ENCODE measurements at places on chromosomes 1 and 21. TPM values are rescaled to one million over a fixed set of nuclear protein-coding genes. Genes with fewer than 3 reads are reported as not detected.

GRCh38 chr1:114531094-114531493 is 20.1 kb upstream of the TRIM33 start:
- DNase-seq, result no peak

DNA sequence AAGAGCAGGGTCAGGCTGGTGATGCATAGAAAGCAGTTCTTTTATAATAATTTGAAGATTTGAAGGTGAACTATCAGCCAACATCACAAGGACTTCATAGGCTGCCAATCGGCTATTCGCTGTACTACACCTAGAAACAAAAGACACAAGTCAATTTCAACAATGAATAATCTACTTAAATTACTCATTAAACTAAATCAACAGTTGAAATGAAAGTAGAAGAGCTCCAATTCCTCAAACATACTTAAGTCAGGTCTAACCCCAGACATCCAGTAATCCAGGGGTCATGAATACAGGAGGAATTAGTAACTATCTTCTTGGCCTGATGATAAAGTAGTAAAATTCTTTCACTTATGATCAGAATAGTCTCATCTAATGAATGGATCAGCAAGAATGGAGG is 64.5 kb downstream of the PCSK9 start:
- no peak for DNase-seq

GRCh38 chr1:166924823-166925541 is 48.9 kb upstream of the TADA1 start:
- DNase-seq, result peak; percentile 48

DNA sequence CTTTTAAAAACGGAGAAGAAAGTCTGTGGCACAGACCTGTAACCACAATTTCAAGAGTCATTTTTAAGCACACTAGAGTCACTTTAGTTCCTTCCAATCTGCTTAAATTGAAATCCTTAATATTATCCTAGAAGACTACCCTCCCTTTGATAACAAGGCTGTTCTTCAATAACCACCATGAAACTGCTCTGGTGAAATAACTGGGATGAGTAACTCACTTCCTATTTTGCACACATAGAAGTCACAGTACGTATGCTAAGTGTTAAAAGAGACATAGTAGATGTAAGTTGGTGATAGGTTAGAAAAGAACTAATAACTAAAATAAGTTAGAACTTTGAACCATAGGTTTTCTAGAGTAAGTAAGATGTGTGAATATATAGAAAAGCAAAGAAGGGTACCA is 107.8 kb downstream of the NME7 start:
- no peak for DNase-seq

- peak; percentile 98 for DNase-seq
Observed at GRCh38 chr1:8061210-8061609, 35.1 kb upstream of the ERRFI1 start.

GRCh38 chr1:181386340-181386739 is 97.0 kb upstream of the CACNA1E start:
- no peak for DNase-seq

DNA sequence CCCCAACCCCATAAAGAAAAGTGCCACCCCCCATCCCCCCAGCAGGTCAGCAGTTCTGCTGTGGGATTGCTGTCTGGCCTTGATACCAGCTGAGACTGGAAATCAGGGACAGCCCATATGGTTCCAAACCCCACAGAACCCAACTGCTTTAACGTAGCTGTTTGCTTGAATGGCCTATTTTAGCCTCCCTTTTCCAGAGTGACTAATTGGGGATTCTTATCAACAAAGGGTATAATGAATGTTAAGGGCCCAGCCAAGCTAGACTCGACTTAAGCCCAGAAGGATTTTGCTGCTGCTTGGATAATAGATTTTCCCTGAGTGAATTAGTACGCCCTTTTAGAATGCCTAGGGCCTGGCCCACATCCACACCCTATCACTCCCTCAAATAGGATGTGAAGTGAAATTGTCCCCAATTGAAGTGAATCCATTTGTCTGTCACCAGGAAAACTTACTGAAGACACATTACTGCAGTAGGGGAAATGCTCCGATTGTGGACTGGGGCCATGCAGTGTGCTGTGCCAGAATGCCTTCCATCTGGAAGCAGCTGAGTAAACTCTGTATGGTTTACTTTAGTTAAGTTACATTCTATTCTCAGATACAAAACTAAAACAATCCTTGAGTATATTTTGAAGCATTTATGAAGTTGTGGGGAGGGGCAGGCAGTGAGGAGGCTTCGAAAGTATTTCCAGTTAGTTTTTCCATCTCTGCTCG is 156.9 kb downstream of the DHRS3 start:
- DNase-seq, result no peak

DNA sequence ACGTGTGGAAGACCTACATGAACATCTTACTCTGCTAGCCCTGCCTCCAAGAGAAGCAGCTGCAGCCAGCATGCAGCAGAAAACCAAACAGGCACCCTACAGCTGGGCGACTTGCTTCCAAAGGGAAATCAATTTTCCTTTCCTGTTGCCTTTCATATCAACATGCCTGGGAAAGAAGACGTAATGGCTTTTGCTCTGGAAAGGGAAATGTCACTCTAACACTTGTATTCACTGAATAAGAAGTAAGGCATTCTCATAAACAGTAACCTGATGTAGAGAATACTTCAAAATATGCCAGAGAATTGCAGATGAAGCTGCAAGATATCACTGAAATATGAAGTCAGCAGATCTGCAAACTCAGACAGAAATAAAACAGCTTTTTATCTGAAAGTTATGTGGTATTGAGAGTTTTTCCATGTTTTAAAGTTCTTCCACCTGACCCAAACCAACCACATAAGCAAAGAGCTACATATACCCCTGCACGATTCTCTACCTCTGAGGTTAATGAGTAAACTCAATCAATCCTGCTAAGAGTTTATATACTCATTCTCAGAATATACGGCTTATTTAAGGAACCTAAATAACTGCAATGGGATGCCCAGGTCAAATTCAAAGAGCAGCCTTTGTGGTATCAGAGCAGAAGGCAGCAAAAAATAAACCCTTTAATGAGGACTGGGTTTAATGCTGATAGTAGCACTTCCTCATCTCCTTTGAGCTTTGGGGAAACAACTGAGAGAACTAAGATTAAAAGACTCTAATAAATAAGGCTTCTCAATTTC is 150.9 kb downstream of the RERE start:
- peak; percentile 44 for DNase-seq

DNA sequence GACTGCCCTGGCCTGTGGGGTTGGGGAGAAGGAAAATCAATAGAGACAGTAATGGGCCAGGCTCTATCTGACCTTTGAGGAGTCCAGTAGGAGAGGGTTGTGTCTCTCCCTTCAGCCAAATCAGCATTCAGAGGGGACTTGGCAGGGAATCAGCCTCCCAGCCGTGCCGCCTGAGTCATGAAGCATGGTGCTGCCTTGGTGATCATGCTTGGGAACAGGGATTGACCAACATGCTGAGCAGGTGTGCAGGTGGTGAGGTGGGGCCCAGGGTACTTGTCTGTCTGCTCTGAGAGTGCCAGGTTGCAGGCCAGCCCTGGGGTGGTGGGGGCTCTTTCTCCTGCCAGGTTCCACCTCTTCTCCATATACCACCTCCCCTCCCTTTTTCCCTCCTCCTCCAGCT is 58.9 kb upstream of the TLR5 start:
- DNase-seq, result no peak

GRCh38 chr1:20494609-20495311 is 8.8 kb upstream of the CAMK2N1 start:
- DNase-seq, result peak; percentile 93

DNA sequence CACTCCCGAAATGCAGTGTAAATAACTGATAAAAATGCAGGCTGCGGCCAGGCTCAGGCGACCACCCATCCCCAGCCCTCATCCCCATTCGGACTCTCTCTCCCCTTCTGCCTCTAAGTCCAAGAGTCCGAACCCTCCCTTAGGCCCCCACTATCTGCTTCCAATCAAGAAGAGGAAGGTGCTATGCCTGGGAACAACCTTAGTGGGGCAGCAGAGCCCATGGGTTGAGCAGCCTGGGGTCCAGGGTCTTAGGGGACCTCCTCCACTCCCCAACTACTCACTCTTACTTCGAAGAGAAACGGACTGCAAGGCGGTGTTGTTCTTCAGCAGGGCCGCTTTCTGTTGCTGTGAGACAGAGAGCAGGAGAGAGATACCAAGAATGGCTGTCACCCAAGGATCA is 12.2 kb downstream of the ARHGEF2 start:
- no peak for DNase-seq

DNA sequence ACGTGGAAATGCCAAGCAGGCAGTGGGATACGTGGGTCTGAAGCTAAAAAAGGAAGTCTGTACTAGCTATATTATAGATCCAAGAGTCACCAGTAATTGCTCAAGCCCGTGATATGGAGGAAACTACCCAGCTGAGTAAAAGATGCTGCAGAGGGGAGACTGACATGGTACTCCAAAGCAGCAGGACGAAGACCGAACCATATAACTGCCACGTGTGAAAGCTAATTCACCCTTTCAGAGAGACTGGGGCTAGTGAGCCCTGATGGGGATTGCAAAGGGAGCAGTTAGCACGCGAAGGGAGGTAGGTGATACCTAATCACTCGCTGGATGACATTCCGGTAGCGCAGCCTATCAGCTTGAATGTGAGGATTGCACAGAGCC is 316 bp downstream of the AP4B1 start:
- no peak for DNase-seq

- no peak for DNase-seq
Observed at GRCh38 chr1:58905126-58905490, 121.3 kb upstream of the JUN start.

GRCh38 chr1:119773711-119774241 is 5.1 kb upstream of the HMGCS2 start:
- peak; percentile 72 for DNase-seq

- no peak for DNase-seq
Observed at GRCh38 chr1:152811050-152811449, 721 bp upstream of the LCE1B start.

- no peak for DNase-seq
Observed at GRCh38 chr1:158992787-158993312, 16.9 kb upstream of the IFI16 start.

GRCh38 chr1:31577515-31578192 is 1.3 kb downstream of the TINAGL1 start:
- peak; percentile 58 for DNase-seq

DNA sequence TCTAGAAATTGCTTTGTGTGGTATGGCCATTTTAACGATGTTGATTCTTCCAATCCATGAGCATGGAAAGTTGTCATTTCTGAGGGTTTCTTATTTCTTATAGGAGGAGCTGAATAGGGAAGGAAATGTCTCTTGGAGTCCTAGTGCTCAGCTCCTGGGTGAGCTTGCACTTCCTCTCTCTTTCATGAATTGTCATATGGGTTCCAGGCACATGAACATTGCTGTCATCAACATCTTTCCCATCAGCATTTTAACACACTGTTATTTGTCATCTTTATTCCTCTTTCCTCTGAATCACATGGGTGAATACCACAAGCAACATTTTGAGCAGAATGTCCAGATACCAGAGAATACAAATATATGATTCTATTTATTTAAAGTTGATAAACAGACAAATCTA is 23.4 kb downstream of the SLAMF6 start:
- no peak for DNase-seq

- DNase-seq, result no peak
Observed at GRCh38 chr1:115768549-115768948, at the start of gene CASQ2. Gene CASQ2, minus strand, starts transcription at chr1:115768714. Its CDS starts 173 bp downstream, at chr1:115768541.

DNA sequence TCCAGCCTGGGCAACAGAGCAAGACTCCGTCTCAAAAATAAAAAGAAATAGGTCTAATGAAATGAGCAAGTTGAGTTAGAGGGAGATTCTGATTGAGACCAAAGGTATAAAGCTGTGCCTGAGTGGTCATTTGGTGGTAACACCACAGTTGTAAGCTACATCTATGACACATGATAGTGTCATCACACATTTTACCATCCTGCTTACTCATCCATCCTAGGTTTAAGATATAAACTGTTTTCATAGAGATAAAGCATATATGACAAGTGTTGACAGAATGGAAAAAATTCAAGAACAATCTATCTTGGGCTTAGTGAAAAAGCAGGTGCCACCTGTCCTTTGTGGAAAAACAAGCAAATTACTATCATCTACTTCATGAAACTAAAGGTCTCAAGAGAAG is 7.1 kb upstream of the CFAP141 start:
- peak; percentile 83 for DNase-seq

GRCh38 chr1:117232531-117232930 is 21.8 kb upstream of the VTCN1 start:
- DNase-seq, result peak; percentile 77

- peak; percentile 20 for DNase-seq
Observed at GRCh38 chr21:16800536-16801275, 712.1 kb upstream of the CXADR start.

DNA sequence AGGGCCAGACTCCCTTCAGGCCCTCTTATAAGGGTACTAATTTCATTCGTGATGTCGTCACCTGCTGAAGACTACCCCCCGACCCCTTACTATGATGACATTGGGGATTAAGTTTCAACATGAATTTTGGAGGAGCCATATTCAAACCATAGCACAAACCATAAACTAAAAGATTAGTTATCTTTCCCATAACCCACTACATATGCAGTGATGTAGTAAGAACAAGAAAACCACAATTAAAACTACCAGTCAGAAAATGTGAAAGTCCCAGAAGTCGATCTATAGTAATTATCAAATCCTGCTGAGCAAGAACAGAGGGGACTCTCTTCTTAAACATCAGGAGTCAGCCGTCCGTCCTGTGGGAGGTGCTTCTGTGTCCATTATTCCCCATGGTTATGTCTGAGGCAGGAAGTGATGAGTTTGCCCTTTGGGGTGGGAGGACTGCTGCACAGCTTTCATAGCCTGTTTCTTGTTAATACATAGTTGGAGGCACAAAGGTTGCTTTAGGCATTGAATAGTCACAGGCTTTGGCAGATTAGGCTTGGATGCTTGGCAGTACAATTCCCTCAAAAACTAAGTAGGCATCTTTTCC is 35.9 kb upstream of the PTGFRN start:
- peak; percentile 58 for DNase-seq

DNA sequence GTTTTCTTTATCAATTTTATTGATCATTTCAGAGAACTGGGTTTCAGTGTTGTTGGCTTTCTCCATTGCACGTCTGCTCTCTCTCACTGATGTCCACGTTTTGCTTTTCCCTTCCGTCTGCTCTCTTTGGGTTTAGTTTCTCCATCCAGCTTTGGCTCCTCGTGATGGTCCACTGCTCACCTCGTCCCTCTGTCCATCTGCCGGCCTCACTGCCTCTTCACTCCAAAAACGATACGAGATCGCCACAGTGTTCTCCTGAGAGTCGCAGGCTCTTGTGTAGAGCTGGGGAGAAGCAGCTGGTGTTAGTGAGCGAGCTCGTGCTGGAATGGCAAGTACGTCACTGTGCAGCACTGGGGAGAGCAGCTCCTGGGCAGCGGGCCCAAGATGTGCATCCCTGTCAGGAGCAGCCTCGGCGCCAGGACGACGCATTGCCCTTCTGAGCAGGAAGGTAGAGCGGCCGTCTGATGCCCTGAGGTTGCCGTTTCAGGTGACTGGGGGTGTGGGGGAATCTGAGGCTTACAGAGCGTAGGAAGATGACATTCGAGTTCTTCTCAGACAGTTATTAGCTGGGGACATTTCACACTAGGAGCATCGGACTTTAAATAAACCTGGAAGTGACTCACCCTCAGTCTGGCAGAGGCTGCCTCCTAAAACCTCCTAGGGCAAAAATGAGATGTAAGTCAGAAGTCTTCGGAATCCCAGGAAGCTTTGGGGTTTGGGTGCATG is 31.4 kb upstream of the PCBP3 start:
- peak; percentile 88 for DNase-seq

Gene GSTM1
- not detected for total RNA-seq

Gene MROH9
- total RNA-seq, result not detected

Gene SAMD13
- 0.20 TPM for total RNA-seq

Gene TMCC2
- 0.69 TPM for total RNA-seq

Gene SPRR1B
- not detected for total RNA-seq

Gene SOD1
- total RNA-seq, result 518 TPM

Gene TSPEAR
- total RNA-seq, result not detected

Gene SSU72
- 96.9 TPM for total RNA-seq

All from M059J (cell line).